DMS79 treated with DMSO at 0.1 percent for 48 hours (cell line): ENCODE measurements at places on chromosomes 7 and 10.

GRCh38 chr10:23413629-23414089, 25.2 kb upstream of the OTUD1 start:
- no peak for DNase-seq

GRCh38 chr10:132788831-132789219, 2.9 kb upstream of the NKX6-2 start:
- no peak for DNase-seq

DNA sequence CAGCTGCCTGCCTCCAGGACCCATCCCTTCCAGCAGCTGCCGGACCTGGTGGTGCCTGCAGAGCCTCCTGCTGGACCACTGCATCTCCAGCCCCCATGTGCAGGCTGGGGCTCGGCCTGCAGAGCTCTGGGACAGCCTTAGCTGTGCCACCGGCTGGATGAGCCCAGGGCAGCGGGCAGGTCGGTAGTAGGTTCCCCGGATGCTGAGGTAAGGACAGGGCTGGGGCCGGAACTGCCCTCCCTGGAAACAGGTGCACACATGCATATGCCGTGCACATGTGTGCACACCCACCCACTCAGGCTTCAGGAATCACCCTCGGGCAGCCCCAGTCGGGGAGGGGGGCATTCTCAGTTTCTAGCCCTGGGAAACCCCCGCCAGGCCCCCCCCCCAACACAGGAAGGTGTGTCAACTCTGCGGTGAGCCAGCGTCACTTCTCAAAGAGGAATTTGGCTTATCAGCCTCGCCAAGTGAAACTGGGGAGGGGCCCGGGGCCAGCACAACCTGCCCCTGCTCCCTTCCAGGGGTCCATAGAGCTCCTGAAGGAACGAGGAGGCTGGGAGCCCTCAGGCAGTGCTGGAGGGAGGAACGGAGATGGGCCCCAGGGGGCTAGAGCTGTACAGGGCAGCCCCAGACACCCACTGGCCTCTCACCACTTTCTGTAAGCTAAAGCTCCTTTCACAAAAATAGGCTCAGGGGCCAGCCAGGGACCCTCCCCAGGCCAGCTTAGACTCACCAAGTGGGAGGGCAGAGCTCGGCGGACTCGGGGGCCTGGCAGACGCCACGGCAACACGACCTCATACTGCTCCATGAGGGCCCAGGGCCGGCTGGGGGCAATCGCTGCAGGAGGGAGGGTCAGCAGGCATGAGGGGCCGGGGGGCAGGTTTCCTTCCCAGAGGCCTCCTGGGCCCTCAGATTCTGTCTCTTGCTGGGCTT, 1.7 kb downstream of the ADAM8 start:
- no peak for DNase-seq

DNA sequence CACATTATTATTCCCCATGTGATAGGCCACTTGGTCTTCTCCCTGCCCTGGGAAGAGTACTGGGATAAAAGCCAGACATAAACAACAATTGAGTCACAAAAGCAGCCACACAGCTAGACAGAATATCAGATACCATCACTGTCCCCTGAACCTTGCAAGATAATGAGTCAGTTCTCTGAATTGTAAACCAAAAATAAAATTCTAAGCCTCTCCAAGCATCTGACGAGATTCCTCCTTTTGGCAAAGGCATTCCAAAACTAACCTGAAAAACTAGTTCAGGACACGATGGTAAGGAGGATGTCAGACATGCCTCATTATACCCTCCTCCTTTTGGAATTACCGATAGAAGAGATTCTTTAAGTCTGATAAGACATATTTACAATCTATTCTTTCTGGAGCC, 450.7 kb downstream of the HTR7 start:
- no peak for DNase-seq

DNA sequence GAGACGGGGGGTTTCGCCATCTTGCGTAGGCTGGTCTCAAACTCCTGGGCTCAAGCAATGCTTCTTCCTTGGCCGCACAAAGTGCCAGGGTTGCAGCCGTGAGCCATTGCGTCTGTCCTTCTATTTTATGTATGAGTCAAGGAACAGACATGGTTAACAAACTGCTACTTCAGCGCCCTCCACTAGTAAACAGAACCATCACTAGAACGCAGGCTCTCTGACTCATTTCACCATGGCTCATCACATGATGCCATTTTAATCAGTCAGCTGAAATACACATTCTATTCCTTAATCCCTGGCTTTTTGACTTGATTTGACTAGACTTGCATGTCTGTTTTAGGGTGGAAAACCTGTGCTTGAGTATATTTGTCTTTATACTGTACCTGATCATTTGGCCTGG, 41.3 kb downstream of the CELF2 start:
- DNase-seq, result no peak

GRCh38 chr7:101146-102046, 91.0 kb upstream of the FAM20C start:
- no peak for DNase-seq

DNA sequence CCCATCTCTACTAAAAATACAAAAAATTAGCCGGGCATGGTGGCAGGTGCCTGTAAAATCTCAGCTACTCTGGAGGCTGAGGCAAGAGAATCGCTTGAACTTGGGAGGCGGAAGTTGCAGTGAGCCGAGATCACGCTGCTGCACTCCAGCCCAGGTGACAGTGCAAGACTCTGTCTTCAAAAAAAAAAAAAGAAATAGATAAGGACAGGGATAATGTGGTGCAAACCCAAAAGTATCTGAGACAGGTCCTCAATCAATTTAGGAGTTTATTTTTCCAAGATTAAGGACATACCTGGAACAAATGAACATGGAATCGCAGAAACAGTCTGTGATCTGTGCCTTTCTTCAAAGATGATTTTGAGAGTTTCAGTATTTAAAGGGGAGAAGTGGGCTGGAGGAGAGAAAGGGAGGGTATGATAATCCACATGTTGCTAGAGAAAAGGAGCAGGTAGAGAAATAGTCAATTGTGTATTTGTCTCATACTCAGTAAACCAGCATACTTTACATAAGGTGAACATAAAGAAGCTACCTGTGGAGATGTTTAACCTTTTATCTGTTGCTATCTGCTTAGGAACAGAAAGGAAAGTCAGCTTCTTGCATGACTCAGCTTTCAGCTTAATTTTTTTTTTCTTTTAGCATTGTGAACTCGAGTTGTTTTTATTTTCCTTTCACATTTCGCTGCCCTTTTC, 4.9 kb upstream of the MTPN start:
- no peak for DNase-seq

- no peak for DNase-seq
These were observed 632.5 kb downstream of the AUTS2 start for GRCh38 chr7:70230761-70231160.

- no peak for DNase-seq
These were observed 6.5 kb upstream of the MCU start for GRCh38 chr10:72685264-72685921.
